Midbrain (tissue), 1 donor: ENCODE measurements at places on chromosomes 11 and 22.

DNA sequence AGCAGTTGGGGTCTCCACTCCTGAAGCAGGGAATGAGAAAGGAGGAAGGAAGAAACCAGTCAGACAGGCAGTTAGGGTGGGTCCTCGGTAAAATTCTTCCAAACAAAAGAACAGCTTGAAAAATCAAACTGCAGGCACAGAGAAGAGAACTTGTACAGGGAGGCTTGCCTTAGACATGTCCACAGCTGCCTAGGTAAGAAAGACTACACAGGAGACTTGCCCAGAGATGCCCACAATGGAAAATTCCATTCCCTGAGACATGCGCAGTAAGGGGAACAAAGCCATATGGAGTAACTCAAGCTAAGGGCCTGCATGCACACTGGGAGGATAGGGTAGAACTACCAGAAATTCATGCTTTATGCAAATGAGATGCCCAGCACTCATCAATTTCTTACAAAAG lies 9.8 kb downstream of the KCNJ11 start:
- DNase-seq: no peak

- DNase-seq: no peak
These were observed 79.0 kb downstream of the MICAL3 start for GRCh38 chr22:17945156-17945887.

DNA sequence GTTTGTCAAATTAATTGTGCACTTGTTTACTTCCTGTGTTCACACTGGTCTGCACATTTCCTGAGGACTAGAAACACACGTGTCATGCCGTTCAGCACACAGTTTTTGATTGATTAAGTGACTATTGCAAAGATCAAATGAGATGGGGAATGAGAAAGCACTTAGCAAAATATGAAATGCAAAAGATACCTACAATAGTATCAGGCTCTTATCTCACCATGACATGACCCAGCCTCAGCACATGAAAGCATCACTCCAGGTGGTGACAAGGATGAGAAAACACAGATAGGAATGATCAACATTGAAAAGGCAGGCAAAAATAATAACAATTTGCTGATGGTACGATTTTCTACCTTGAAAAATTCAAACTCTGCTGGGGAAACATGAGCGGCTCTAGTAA lies 42.1 kb upstream of the TP53I11 start:
- no peak for DNase-seq

- DNase-seq: no peak
These were observed 55.1 kb downstream of the AMOTL1 start for GRCh38 chr11:94823102-94823732.

GRCh38 chr11:11163236-11163635 lies 189.8 kb downstream of the CSNK2A3 start:
- DNase-seq: no peak
